ENCODE measurements at places on chromosomes 7 and 10.

- DNase-seq = no peak
These were observed 285.8 kb downstream of the BMPER start for GRCh38 chr7:34191162-34191561.

DNA sequence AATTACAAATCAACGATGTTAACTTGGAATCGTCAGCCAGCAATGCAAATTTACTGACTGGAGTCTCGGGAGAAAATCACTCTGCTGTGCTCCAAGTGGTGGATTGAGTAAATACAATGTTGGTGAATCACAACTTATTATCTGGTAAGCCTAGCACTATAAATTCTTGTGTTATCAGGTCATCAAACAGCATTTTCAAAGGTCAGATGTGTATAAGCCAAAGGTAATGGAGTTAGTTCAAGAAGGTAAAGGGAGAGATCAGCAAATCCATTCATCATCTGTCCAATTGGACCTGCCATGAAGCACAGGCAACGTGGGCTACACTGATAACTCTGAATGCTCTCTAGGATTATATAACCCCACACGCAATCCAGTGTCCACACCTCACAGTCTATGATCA lies 13.9 kb downstream of the CUBN start:
- DNase-seq = no peak

DNA sequence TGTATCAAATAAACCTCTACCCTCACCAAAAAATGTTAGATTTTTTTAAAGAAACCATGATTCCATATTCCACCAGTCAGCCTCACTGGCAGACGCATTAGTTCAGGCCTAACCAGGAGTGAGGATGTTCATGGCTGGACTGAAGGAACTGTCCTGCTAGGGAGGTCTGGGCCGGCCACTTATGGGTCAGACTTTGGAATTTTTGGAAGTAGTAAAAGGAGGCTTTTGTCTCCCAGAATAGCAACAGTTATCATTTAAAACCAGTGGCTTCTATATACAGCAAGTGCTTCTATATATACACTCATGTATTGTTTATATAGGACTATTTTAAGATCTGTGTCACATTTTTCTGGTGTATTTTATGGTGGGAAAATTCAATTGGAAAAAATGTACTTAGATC lies 120.5 kb downstream of the CNNM2 start:
- DNase-seq = no peak

DNA sequence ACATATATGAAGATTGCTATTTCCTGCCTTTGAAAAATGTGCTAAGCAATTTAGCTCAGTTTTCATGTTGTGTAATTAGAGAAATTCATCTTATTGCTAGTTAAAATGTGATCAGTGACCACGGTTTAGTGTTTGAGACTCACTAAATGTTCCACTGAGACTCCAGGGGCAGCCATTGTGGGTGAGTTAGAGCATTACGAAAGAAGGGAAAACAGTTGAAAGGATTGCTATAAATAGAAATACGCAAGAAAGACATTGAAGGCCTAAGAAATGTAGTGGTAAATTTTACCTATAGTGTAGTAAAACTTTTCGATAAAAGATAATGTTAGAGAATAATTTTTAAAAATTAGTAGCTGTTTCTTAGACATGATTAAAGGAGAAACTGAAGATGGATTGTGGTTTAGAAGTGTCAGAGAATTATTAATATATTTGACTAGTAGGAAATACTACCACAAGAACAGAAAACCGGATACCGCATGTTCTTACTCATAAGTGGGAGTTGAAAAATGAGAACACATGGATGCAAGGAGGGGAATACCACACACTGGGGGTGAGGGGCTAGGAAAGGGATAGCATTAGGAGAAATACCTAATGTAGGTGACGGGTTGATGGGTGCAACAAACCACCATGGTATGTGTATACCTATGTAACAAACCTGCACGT lies 394.5 kb downstream of the SEMA3D start:
- no peak for DNase-seq

Data from NCI-H2107 (cell line).